T-helper 2 cell treated with Interferon-gamma antibody and Interleukin-4, amounts not matched to agents 5 μg/mL and 100 μg/mL, for 36 hours (primary cell): ENCODE measurements at places on chromosomes 12 and 14.

GRCh38 chr12:20140751-20141150 lies 227.6 kb upstream of the PDE3A start:
- no peak for DNase-seq

DNA sequence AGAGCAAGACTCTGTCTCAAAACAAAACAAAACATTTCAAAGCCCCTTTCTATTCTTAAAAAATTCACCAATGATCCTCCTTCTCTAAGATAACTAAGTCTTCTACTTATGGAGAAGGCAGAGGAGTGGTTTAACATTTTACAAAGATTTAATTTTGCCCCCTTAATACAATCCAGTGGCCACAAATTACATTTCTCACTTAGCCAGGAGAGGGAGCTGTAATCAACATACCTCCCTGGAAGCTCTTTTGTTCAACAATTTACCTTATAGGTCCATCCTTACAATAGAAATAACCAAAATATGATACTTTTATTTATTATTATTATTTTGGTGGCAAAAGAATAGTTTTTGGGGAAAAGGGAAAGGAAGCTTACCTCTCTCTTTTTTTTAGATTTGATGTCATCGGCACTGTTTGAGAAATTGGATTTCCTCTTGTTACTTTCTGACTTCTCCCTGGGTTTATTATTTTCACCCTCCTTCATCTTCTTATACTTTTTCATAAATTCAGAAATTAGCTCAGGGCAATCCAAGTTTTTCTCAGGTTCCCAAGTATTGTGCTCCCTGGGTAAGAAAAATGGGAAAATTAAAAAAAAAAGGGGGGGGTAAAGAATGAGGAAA lies 28.1 kb downstream of the CBX5 start:
- DNase-seq: no peak

- DNase-seq: no peak
Observed at GRCh38 chr12:106033161-106033675, 105.5 kb downstream of the NUAK1 start.

- no peak for DNase-seq
Observed at GRCh38 chr14:93320489-93320888, 12.3 kb downstream of the BTBD7 start.

DNA sequence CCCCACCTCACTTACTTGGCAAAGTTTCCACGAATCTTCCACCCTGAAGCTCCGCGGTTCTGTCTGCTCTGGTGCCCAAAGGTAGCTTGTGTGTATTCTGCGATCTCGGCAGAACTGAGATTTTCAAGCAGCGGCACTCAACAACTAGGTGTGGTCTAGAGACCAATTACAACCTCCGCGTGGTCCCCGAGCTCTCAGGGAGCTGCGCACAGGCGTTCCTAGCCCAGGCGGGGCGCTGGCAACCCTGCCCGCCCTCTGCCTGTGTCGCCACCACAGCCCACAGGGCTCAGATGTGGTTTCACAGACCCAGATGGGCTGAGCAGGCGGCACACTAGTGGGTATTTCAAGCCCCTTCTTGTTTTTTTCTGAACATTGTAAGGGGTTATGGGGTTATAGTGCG lies 1.5 kb upstream of the DIABLO start:
- DNase-seq: no peak

DNA sequence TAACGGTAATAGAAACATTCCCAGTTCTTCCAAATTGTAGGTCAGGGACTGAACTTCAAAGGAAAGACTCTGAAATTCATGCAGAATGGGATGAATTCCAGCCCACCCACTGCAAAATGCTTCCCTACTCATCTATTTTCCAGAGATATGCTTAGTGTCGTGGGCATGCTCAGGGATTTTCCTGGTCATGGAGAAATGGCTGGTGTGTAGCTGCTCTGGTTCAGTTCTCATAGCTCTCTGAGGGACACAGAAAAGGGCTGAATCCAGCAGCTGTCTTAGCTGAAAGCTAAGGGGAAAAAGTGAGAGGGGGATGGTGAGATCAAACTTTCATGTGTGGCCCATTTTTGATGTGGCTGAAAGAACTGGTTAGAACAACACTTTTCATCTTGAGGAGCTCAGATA lies 72.9 kb upstream of the KRAS start:
- no peak for DNase-seq

DNA sequence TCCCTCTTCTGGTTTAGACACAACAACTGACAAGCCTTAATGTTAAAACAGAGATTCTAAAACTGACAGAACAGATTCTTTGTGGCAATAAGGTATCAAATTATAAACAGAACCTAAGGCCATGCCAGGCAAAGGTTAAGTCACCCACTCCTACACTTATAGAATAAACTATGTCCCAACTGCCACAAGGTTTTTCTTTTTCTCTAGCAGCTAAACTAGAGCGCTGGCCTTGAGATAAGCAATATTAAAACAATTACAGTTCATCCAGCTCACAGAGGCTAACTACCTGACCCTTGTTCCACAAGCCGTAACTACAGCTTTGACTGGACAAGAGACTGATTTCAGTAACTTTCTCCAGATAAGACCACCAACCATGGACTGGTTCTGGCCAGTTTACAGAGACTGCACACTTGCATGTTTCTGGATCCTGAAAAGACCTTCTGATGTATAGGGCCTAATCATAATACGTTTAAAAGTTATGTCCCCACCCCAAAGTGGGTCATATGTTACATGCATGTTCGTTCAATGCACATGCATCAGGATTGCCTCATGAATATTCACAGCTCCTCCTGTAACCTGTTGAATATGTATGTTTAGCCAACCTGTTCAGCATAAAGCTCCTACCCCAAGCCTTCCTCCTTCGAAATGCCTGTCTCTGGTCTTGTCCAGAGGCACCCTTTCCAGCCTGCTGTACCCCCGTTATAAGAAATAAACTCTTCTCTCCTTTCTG lies 61.9 kb upstream of the VASH1 start:
- DNase-seq: no peak

DNA sequence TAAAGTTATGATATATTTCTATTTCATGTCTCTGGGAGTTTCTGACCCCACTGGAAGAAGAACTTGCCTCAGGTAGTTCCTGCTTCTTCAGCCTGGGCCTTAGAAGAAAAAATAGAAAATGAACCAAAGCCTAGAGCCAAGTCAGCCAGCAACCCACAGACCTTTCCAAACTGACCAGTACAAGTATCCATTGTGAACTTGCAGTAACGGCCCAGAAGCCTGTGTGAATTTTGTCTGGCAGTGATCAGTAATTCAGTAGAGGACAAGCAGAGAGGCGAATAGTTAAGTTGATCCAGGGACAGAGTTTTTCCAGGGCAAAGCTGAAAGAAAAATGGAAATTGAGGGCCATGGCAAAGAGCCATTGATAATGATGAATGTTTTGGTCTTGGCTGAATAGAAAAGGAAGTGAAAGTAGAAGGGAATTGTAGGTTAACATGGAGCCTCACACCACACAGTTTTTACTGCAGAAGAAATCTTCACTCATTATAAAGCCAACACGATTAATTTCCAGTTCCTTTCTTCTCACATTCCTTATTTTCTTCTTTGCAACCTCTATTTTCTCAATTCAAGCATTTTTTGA lies 311.8 kb downstream of the BTG1 start:
- DNase-seq: no peak

GRCh38 chr12:24954261-24954660 lies 5.4 kb upstream of the BCAT1 start:
- no peak for DNase-seq

DNA sequence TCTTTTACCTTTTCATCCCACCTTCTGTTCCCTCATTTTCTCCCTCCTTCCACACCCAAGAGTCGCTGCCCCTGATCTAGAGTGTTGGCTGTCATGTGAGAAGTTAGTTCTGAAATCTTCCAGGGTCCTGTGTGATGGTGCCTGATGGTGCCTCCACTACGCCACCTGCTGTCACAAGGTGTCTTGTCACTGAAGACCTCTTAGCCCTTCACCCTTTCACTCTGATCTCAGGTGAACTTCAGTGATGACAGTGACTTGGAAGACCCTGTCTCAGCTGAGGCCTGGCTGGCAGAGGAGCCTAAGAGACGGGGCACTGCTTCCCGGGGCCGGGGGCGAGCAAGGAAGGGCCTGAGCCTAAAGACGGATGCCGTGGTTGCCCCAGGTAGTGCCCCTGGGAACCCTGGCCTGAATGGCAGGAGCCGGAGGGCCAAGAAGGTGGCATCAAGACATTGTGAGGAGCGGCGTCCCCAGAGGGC lies 7.6 kb upstream of the PFDN5 start:
- DNase-seq: peak; percentile 42

DNA sequence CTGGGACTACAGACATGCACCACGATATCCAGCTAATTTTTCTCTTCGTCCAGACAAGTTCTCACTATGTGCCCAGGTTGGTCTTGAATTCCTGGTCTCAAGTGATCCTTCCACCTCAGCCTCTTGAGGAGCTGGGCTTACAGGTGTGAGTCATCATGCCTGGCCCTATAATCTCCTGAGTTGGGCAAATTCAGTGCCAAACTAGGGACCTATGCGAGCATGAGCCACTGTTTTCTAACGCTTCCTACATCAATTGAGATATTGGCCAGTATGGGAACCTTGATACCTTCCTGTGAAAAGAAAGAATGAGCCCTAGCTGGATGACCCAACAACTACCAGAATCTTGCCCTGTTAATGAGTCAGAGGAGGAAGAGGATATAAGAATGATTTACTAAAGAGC lies 585.2 kb downstream of the C12orf50 start:
- DNase-seq: no peak

GRCh38 chr12:122203301-122204166 lies at the start of gene B3GNT4:
B3GNT4 (plus strand) TSS chr12:122203709; CDS start chr12:122204619, 910 bp downstream.
- peak; percentile 61 for DNase-seq

- no peak for DNase-seq
Observed at GRCh38 chr12:58922849-58923248, 2.5 kb upstream of the LRIG3 start.

- DNase-seq: no peak
Observed at GRCh38 chr12:21580748-21581516, 23.7 kb downstream of the GYS2 start.

DNA sequence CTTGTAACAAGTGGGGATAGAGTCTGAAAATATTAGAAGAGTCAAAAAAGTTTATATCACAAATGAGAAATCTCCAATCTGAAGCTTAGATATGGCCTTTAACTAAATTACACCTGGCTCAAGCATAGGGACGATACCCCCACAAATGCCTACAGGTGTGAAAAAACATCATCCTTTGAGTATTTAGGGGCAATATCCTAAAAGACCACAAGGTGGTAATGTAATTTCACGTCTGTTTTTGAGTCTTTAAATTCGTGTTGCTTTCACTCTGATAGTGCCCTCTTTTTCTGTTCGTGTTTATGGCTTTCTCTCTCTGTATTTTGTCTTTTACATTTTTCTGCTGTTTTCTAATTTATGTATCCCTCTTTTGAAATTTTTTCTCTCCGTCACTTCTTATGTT lies 84.3 kb downstream of the ETNK1 start:
- no peak for DNase-seq

DNA sequence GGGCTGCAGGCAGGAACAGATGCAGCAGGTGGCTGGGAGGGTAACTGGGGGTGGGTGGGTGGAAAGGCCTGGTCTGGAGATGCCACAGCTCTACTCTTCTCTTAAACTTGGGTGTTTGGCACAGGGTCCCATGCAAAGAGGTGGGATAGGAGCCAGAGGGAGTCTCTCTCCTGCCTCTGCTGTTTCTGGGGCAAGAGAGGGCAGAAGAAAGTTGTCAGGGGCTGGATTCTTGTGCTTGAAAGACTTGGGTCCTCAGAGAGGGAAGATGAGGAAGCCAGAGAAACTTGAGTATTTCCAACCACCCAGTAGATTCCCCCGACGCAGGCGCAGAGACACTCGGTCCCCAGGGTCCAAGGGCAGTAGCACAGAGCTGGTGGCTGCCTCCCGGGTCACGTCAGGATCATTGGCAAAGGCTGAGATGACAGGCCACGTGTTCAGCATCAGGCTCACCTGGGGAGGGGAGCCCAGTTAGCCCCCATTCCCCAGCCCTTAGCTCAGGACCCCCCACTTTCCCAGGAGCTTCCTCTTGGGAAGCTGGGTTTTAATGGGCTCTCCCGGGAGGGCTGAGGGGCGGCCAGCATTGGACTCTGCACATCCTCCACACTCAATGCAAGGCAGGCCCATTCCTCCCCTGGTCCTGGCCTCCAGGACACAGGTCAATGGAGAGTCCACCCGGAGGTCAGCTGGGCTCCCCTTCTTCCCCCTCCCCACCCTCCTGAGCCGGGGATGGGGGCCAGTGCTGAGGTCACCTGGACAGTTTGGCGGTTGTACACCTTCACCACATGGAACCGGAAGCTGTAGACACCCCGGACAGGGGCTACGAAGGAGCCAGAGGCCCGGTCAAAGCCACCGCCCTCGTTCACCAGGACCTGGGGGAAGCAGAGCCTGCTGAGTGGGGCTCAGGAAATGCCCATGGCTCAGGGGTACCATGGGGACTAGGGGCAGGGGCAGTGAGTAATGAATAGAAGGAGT lies 1.6 kb downstream of the CBLN3 start:
- DNase-seq: no peak

- DNase-seq: no peak
Observed at GRCh38 chr12:47343684-47344567, 264.2 kb upstream of the AMIGO2 start.

GRCh38 chr12:120116441-120116791 lies at the start of gene RAB35:
RAB35 (minus strand) TSS chr12:120116753; CDS start chr12:120116650, 103 bp downstream.
- no peak for DNase-seq

- DNase-seq: peak; percentile 49
Observed at GRCh38 chr12:4141348-4142270, 132.0 kb upstream of the CCND2 start.

- DNase-seq: peak; percentile 35
Observed at GRCh38 chr14:55430024-55430690, 10.3 kb downstream of the TBPL2 start.

DNA sequence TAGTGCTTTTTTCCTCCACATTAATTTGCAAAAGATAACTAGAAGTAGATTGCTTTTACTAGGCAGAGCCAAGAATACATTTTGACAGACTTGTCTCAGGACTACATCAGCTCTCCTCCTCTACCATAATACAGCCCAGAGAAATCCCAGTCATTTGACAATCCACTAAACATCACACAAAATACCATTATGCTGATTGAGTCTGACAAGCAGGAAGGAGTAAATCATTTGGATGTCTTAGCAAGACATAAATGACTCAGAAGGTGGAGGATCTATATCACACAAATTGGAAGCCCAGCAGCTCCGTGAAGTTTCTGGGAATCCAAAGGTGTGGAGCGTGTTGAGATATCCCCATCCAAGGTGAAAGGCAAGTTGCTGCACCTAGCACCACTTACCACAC lies 75.4 kb upstream of the FKBP4 start:
- DNase-seq: no peak

GRCh38 chr14:75699331-75699730 lies 38.3 kb downstream of the TTLL5 start:
- DNase-seq: no peak

DNA sequence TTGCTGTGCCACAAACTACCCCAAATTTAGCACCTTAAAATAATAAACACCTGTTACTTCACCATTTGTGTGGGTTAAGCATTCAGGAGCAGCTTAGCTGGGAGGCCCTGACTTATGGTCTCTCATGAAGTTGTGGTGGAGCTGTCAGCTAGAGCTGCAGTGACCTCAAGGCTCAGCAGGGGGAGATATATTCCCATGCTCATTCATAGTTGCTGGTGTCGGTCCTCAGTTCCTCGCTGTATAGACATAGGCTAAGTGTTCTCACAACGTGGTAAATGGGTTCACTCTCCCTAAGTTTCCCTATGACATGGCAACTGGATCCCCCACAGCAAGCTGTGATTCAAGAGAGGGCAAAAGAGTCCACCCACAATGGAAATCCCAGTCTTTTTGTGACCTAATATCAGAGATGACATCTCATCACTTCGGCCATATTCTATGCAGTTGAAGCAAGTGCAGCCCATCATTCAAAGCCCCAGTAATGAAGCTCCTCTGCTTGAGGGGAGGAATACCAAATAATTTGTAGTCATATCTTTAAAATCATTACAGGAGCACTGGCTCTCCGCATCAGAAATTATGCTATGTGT lies 41.1 kb downstream of the PRB3 start:
- DNase-seq: no peak

GRCh38 chr14:59844186-59844812 lies 26.3 kb downstream of the RTN1 start:
- no peak for DNase-seq
